Femur (tissue), 1 donor: ENCODE measurements at places on chromosomes 4 and X.

- DNase-seq, result no peak
Measured at GRCh38 chr4:13378973-13379759, 105.0 kb downstream of the RAB28 start.

GRCh38 chr4:67133162-67133561, 412.1 kb downstream of the CENPC start:
- no peak for DNase-seq

DNA sequence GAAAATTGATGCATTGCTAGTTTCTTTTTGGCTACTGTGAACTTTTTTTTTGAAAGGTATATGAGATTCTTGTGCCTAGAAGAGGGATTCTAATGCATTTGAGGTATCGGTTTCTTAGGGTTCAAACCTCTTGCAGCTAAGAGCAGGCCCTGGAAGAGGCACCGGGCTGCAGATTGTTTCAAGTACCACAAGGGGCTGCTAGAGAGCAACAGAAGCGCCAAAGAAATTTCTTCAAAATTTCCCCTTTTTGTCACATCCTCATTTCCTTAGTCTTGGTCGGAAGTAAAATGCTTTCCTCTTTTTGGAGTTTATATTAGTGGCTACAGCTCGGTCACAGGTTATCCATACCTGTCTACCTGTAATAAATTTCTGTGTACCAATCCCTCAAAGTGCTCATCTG, 89.8 kb downstream of the PDGFRA start:
- DNase-seq, result no peak

- no peak for DNase-seq
Measured at GRCh38 chrX:29652484-29652883, 562.9 kb upstream of the MAGEB2 start.

- no peak for DNase-seq
Measured at GRCh38 chr4:184980261-184980660, 38.0 kb upstream of the HELT start.
